ENCODE measurements at places on chromosomes 1 and 21.

GRCh38 chr1:193539731-193540459, 353.5 kb upstream of the B3GALT2 start:
- H3K4me3 ChIP-seq: peak overlapping the region; percentile 84
- H3K27me3 ChIP-seq: no peaks in the 10 kb centered on the region
- no peak for DNase-seq
- H3K36me3 ChIP-seq: no peaks in the 10 kb centered on the region
- peak overlapping the region; percentile 92 for H3K27ac ChIP-seq
- H3K4me1 ChIP-seq: peaks cover 48% of the 10 kb centered on the region

DNA sequence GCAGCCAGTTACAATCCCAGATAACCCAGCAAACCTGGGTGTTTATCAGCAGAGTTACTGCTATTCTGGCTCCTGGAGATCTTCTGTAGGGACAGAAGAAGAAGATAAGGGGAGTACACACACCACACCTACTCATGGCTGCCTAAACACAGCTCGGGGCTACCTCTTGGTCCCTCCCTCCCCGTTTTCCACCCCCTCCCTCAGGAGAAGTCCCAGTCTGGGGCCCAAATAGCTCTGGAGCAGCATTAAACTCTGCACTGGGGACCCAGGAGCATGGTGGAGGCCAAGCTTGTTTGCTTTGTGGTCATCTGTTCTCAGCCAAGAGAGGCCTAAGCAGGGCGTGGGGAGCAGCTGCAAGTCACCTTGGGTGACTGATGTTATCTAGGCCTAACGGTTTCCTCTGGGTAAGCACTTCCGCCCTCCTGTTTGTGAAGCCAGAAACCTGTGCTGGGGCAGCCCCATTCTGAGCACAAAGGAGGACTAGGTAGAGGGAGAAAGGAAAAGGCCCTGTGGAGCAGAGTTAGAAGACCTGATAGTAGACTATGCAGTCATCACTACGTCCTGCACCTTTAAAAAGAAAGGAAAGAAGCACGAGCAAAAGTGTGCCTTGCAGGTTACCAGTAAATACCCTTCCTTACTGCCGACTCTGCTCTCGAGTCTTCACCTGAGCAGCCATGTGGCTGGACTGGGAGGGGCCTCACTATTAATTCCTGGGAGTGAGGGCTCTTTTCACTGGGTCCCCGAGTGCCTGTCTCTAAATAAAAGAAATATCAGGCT, 2.0 kb upstream of the RCSD1 start:
- H3K4me3 ChIP-seq: peak overlapping the region; percentile 94
- peaks cover 76% of the 10 kb centered on the region for H3K4me1 ChIP-seq
- no peaks in the 10 kb centered on the region for H3K27me3 ChIP-seq
- peak overlapping the region; percentile 98 for H3K27ac ChIP-seq
- DNase-seq: peak; percentile 52

DNA sequence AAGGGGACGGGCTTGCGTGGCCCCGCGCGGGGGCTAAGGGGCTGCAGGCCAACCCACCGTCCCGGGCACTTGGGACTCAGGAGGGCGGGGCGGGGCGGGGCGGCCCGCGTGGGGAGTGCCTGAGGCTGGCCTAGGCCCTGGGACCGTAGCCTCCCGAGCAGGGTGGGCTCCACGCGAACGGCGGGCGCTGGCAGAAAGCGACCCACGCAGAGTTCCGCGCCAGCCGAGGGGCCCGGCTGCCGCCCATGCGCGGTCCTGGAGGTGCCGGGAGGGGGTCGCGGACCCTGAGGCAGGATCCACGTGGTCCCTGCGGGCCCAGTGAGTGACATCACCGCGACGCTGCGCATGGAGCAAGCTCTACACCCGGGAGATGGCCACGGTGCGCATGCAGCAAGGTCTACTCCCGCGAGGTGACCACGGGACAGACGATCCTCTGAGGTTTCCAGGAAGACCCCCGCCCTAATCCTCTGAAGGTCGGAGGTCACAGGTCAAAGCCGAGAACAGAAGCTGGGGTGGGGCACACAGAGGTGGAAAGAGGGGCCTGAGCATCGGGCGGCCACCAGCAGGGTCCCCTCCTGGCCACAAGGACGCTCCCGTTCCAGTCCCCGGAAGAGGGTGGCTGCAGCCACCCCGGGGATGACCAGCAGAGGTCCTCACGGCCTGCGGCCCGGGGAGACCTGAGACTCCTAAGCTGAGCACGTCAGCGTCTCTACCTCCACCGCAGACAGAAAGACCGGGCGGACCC, 13.5 kb upstream of the SLC19A1 start:
- peak; percentile 56 for DNase-seq
- peak overlapping the region; percentile 70 for H3K4me3 ChIP-seq
- peaks cover 3% of the 10 kb centered on the region for H3K27me3 ChIP-seq
- peaks cover 29% of the 10 kb centered on the region for H3K4me1 ChIP-seq

DNA sequence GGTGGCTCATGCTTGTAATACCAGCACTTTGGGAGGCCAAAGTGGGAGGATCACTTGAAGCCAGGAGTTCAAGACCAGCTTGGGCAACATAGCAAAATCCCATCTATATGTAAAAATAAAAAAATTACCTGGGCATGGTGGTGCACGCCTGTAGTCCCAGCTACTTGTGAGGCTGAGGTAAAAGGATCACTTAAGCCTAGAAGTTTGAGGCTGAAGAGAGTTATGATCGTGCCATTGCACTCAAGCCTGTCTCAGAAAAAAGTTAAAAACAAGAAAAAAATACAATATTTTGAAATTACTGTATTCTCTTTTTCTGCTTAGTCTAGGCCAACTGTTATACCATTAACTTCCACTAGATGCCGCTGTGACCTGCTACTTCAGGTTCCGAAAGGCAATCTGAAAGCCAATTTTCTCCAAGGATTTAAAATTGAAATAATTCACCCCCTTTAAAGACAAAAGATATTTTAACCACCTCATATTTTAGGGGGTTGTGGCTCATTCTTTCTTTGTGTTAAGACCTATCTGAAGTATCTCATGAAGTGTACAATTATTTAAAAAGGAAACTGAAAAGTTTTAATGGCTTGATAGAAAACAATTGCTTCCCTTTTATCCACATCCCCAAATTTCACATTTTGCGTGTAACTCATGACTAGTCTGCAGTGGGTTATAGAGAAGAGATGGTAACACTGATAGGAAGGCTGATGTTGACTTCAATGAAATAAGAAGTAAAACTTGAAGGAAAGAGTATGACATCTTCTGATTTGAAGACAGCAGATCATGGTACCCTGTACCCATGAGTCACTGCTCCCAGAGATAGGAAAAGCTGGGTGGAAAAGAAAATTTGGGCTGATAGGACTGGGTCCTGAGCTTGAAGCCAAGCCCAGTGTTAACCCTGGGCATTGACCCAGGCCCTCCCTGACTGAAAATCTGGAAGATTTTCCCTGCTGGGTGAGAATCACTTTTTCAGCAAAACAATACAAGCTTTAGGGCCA, 24.4 kb upstream of the CLDN14 start:
- peaks cover 2% of the 10 kb centered on the region for H3K27me3 ChIP-seq
- H3K36me3 ChIP-seq: no peaks in the 10 kb centered on the region
- no peak overlapping the region for H3K27ac ChIP-seq
- no peak for DNase-seq
- peaks cover 10% of the 10 kb centered on the region for H3K4me1 ChIP-seq

DNA sequence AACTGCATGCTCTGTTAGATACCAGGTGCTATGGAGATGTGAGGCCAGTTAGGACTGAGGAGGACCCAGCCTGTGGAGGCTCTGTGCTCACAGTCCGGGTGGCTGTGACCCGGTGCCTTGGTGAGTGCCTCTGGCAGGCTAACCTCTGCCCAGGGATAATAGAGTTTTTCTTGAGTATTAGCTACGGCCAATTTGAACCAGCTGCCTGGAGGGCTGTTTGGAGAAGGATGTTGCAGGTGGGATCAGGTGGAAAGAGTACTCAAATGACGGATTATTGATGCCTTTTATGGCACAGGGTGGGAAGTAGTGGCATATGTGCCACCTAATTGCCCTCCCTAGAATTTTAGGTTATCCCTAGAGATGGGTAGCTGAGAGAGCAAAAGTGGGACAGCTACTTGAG, 182.7 kb downstream of the GRIK3 start:
- no peak overlapping the region for H3K4me3 ChIP-seq
- no peaks in the 10 kb centered on the region for H3K4me1 ChIP-seq
- H3K27me3 ChIP-seq: peaks cover 9% of the 10 kb centered on the region
- no peak overlapping the region for H3K27ac ChIP-seq
- DNase-seq: no peak

DNA sequence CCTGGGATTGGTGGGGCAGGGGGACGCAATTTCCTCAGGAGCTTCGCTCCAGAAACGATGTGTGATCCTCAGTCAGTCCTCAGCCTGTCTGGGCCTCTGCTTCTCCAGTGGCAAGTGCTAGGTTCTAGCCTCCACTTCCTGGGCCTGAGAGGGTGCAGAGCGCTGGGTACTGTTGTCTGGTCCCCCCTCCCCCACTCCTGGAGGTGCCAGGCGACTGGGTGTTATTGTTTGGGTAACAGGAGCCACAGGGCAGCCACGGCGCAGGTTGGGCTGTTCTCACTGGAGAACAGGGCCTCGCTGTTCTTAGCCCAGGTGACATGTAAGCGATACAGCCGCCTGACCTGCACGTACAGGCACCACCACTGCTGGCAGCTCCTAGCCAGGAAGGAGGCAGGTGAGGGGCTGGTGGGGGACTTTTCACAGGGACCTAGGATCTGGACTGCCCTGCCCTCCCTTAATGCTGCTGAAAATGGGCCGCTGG, 2.1 kb downstream of the RPS6KA1 start:
- no peaks in the 10 kb centered on the region for H3K36me3 ChIP-seq
- no peaks in the 10 kb centered on the region for H3K27me3 ChIP-seq
- DNase-seq: no peak
- no peak overlapping the region for H3K27ac ChIP-seq
- no peak overlapping the region for H3K4me3 ChIP-seq

GRCh38 chr1:46487818-46488218, 1.8 kb upstream of the DMBX1 start:
- no peak for DNase-seq
- peaks cover 74% of the 10 kb centered on the region for H3K27me3 ChIP-seq
- H3K27ac ChIP-seq: no peak overlapping the region
- no peak overlapping the region for H3K4me3 ChIP-seq
- no peaks in the 10 kb centered on the region for H3K36me3 ChIP-seq
